Stimulated activated CD4-positive, alpha-beta T cell treated with anti-CD3 and anti-CD28 coated beads, Interleukin-4, amount 100 ng/mL, for 4 hours (primary cell): ENCODE measurements at places on chromosomes 3 and 15.

GRCh38 chr15:44092221-44092620 is 102.8 kb downstream of the FRMD5 start:
- DNase-seq: no peak

- DNase-seq: no peak
Observed at GRCh38 chr15:33100314-33100713, 94.2 kb downstream of the FMN1 start.

- no peak for DNase-seq
Observed at GRCh38 chr3:196707566-196707965, 4.5 kb downstream of the CEP19 start.

DNA sequence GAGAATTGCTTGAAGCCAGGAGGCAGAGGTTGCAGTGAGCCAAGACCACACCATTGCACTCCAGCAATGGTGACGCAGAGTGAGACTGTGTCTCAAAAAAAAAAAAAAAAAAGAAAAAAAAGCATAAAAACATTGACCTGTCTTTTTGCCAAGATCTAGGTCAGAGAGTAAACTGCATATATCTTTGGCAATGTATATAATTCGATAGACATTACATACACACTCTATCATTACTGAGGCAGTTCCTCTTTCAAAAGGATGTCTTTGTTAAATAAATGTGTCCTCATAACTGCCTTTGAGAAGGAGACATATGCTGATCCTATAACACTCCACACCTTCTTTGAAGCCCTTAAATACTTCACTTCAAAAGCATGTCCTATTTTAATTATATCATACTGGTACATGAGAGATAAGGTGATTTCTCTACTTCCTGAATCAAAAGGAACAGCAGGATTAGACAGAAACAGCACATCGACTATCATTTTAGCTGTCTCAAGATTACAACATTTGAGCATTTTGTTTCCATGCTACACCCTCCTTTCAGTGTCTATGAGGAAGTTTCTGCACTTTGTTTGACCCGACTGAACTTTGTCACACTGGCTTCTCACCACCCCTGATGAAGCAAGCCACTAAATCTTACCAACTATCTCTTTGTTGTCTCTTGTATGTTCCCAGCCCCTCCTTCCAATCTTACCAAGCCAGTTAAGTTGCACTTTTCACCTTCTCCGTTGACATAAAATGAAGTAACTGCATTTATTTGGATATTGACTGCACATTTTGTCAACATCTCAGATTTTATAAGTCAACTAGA is 335.8 kb downstream of the MECOM start:
- no peak for DNase-seq

DNA sequence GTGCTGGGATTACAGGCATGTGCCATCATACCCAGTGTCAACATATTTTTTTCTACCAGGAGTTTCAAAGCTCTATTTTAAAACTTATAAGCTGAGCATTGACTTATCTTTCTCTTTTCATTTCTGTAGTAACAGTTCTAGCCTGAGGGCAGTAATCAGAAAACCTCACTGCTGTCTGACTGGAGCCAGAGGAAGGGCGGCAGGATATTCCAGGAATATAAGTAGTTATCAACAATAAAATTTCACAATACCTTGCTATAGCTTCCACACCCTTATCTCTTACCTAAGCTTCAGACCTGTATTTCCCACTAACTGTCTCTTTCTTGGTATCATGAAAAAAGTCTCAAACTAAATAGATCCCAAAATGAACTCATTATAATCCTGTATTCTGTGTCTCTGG is 5.1 kb upstream of the NEDD4 start:
- DNase-seq: no peak
